NB4 (cell line): ENCODE measurements at places on chromosomes 2 and 18.

- peak; percentile 60 for DNase-seq
Measured at GRCh38 chr2:232521959-232522622, 1.9 kb downstream of the PRSS56 start.

GRCh38 chr2:68512966-68513365 lies 45.6 kb downstream of the APLF start:
- DNase-seq: no peak

DNA sequence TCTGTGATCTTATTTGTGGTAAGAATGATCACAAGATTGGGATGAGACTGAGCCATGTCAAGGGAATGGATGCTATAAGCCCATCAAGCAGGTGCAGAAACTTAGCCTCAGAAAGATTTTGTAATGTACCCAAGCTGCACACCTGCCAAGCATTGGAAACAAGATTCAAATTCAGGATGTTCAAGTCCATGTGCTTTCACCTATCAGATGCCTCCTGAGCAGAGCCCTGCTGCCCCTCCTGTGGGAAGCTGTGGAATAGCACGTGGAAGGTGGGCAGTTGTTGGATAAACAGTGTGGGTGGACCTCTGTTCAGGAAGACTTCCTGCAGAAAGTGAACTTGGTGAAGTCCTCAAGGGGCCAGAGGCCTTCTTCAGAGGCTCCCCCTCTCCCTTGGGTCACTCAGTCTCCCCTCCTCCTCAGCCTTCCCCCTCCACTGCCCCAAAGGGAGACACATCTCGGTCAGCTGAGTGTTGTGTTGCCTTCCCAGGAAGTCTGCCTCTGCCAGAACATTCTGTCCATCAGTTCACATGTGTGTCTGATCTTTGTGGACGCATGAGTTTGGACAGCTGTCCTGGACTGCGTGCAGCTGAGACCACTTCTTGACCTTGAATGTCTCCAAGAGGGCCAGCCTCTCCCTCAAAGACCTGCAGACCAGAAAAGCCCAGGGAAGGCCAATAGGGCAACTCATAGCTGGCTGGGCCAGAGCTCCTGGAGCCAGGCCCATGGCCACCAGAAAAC lies 186.1 kb downstream of the INHBB start:
- no peak for DNase-seq

GRCh38 chr2:216031960-216032689 lies 18.8 kb upstream of the MREG start:
- no peak for DNase-seq

GRCh38 chr2:145245268-145245870 lies 725.5 kb upstream of the ZEB2 start:
- DNase-seq: no peak

GRCh38 chr2:190343089-190343535 lies 277 bp upstream of the INPP1 start:
- DNase-seq: no peak

GRCh38 chr2:156565066-156565710 lies 129.0 kb downstream of the GPD2 start:
- DNase-seq: no peak

DNA sequence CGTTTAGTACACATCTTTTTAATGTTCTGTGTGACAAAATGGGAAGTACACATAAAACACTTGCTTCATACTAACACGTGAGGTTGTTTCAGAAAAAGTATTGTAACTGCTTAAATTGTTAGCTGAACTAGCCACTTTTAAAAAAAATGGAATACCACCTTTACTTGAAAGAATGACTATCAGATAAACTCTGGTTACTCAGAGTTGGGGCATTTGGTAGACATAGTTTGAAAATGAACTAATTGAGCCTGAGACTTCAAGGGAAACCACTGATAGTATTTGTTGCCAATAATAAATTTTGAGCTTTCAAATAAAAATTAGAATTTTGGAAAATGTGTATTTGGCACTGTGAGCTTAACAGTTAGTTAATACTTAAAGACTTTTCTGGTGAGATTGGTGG lies 103.0 kb upstream of the FBXO11 start:
- no peak for DNase-seq

DNA sequence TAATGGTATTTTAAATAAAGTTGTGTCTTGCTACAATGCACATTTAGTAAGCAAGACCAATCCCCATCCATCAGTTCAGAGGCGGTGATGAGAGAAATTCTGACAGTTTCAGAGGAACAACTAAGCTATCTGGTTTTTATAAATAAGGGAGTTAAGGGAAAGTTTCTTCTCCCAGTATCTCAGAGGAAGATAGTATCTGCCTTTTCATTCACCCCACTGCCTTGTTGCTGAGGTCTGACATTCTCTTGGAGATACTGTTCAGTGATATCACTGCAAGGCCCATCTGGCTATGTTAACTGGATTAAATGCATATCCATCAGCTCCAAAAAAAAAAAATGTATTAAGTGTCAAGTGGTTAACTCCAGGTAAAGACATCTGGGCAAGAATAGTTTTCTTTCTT lies 47.9 kb downstream of the RBMS1 start:
- no peak for DNase-seq

DNA sequence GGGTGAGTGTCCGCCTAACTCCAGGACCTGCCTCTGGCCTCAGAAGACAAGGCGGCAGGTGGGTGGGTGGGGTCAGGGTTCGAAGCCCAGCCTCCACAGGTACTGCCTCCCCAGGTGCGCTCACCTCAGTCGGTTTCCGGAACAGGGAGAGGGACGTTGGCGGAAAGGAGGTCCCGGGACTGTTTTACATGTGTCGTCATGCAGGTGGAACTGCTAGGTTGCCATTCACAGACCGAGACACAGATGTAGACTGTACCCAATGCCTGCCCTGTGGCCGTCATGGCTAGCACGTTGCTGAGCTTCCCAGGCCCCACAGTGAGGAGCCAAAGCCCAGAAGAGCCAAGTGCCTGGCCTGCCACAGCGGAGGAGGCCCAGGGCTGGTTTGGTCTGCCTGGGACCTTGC lies 284.0 kb upstream of the HS6ST1 start:
- no peak for DNase-seq
